ENCODE measurements at places on chromosomes 5 and 9.

- no peak for DNase-seq
These were observed 39.6 kb upstream of the TRIM32 start for GRCh38 chr9:116647515-116647809.

GRCh38 chr9:116212986-116213692, 59.5 kb downstream of the PAPPA start:
- no peak for DNase-seq

DNA sequence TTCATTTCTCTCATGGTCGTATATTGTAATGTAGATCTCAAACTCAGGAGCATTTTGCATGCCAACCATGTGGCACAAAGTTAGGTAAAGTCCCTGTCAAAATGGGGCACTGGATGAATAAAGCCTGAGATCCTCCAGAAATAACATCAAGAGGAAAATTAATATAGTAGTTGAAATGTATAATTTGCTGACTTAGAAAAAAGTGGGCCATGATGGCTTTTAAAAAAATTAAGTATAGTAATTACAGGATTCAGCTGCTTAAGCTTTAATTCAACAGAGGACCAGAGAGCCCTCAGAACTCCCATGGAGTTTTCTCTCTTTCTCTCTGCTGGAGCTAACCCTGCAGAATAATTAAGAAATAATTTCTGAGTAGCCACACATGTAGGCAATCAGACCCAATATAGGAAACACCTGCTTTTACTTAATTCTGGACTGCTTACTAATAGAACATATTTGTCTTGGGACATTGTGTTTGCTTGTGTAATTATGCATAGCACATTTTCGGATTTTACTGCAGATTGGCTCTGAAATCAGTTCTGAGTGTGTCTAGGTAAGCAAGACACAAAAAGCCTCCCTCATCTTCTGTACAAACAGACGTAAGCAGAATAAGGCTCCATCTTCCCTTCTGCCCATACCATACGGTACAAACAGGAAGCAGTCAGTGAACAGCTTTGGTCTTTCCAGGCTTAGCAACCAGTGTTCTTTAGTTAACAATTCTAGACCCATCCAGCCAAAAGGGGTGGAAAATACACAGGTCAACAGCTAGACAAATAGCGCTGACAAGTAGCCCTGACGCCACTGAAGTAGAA, 26.5 kb upstream of the PCSK1 start:
- no peak for DNase-seq

DNA sequence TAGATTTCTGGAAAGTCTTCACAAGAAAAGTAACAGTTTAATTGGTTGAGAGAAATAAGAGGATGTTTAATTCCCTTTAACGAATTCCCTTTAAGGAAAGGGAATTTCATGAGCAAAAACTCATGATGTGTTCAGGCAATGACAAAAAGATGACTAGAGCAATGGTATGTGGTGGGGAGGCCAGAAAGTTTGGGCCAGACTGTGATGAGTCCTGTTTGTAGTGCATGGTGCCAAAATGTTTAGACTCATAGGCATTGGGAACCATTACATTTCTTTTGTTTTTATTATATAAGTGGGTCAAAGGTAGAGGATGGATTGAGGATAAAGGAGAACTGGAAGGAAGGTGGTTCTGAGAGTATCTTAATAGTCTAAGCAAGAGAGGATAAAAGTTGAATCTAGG, 10.9 kb downstream of the CNTRL start:
- no peak for DNase-seq

DNA sequence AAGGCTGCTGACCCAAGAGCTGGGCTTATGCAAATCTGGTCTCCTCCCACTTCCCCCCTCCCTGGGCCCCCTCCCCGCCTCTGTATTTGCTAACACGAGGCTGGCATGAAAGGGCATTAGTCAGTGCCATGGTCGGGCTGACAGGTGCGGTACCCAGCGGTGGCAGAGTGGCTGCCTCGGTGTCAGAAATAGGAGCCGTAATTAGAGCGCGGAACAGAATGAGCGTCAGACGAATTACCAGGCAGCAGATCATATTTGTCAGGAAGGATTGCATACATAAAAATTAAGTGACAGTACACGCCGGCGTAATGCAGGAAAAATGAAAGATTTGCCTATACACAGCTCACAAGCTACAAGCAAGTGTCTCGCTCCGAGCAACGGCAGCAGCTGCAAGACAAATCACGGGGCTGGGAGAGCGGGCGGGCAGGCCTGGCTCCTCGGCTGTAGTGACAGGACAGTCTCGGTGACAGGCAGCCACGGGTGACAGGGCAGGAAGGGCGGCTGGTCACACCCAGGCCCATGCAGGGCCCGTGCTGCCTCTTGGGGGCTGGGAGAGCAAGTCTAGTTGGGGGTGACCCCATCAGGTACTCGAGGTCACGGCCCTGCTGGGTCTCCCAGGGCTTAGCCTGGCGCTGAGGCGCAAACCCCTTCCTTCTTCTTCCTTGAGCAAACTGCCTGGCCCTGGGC, 72.4 kb downstream of the NEK6 start:
- no peak for DNase-seq

DNA sequence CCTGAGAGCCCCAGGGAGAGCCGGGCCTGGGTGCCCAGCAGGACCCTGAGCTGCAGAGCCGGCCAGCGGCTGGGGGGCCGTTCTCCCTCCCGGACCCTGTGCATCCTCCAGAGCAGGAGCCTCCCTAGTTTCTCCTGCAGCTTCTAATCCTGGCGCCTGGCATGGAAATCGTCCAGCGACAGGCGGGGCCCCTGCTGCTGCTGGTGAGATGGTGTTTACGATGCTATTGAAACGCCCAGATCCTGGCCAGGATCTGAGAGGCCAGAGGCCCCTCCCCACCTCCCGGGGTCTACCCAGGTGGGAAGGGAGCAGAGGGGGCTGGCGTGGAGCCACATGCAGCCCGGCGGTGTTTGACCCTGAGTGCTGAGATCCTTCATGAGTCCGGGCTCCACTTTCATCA, 38.2 kb upstream of the CEP72 start:
- DNase-seq, result no peak

- no peak for DNase-seq
These were observed 152.6 kb upstream of the EGFLAM start for GRCh38 chr5:38105801-38106200.

DNA sequence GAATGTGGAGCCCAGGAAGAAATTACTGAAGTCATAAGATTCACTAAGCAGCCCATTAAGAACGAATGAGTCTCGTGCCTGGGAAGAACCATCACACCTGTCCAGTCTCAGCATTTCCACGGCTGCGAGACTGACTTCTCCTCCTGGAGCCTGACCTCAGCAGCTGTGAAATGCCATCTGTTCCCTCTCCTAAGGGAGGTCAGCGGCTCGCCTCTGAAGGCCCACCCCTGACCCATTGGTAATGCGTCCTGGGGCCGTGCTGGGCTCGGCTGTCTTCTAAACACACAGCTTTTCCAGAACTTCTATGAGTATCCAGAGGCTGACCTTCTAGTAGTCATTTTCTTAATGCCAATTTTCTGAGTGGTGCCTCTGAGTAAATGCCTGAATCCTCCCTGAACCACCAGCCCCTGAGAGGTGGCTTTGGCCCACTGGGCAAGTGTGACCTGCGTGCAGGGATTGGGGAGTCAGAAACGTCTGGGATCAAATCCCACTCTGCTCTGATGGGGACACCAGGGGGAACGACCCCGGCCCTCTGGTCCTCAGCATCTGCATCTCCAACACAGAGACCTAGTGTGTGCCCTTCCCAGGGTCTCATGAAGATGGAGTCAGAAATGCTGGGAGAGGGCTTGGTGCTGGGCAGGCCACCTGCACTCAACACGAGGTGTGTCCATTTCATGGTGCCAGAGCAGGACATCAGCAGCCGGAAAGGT, 5.7 kb downstream of the SLC6A3 start:
- no peak for DNase-seq

GRCh38 chr9:117284414-117284813, 130.4 kb downstream of the ASTN2 start:
- no peak for DNase-seq

DNA sequence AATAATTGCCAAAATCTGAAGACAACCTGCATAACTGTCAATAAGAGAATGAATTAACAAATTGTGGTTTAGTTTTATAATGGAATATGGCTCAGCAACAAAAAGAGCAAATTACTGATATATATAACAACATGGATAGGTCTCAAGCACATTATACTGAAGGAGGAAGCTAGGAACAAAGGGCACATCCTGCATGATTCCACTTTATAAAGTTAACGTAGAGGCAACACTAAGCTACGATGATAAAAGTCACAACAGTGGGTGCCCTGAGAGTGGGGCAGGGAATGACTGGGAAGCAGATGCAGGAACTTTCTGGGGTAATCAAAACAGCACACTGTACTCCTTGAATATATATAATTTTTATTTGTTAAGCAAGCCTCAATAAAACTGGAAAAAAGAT, 165.2 kb downstream of the RMI1 start:
- no peak for DNase-seq

GRCh38 chr5:140628711-140629110, 4.3 kb downstream of the CD14 start:
- DNase-seq, result no peak

GRCh38 chr5:77558266-77558665, 66.2 kb upstream of the WDR41 start:
- no peak for DNase-seq

DNA sequence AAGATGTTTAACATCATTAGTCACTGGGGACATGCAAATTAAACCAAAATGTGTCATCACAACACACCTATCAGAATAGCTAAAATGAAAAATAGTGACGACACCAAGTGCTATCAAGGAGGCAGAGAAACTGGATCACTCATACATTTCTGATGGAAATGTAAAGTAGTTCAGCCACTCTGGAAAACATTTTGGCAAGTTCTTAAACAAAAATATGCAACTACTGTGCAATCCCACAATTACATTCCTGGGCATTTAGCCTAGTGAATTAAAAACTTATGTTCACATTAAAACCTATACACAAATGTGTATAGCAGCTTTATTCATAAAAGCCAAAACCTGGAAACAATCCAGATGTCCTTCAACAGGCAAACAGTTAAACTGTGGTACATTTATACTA, 53.1 kb downstream of the SVEP1 start:
- DNase-seq, result no peak

DNA sequence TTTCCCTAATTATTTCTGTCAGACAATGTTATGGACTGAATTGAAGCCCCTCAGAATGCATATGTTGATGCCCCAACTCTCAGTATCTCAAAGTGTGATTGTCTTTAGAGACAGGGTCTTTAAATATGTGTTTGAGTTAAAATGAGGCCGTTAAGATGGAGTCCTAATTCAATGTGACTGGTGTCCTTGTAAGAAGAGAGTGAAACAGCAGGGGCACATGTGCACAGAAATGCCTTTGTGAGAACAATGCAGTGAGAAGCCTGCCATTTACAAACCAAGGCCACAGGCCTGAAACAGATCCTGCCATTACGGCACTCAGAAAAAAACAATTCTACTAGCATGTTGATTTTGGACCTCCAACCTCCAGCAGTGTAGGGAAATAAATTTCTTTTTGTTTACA, 483.0 kb upstream of the DMAC1 start:
- no peak for DNase-seq

- DNase-seq, result no peak
These were observed 717.0 kb downstream of the BRINP1 start for GRCh38 chr9:118652258-118652657.

DNA sequence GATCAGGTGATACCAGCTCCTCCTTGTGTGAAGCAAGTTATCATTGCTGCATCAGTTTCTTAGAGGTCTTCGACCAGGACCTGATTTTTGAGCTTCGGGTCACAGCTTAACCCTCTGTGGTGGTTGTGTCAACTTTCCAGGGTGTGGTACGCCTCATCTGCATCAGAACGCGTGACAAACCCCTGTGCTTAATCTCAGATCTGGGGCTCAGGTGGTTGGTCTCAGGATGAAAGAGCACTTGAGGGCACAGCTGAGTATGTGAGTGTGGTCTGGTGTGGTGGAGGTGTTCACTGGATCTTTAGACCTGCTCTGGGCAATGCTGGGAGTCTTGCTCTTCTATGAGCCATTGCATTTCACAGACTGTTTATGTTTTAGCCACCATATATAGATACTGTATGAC, 64.1 kb downstream of the OSTF1 start:
- DNase-seq, result peak; percentile 36

GRCh38 chr5:111755345-111755941, 1.6 kb downstream of the NREP start:
- no peak for DNase-seq

- DNase-seq, result no peak
These were observed 27.1 kb downstream of the RFX3 start for GRCh38 chr9:3498691-3499090.

DNA sequence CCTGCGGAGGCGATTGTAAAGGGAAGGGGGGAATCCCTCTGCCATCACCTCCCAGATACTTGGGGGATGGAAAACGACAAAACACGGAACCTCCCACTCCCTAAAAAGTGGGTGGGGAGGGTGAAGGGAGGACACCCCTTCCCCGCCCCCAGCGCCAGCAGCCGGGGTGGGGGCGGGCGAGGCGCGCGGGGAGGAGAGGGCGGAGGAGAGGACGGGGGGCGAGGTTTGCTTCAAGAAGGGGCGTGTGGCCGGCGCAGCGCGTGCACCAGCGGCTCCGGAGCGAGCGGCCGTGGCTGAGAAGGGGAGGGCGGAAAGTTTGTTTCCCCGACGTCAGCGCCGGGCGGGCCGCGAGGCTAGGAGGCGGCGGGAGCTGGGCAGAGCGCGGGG, at the start of gene PRRX2:
Gene PRRX2, plus strand, starts transcription at position 259 of the 387 bp plus-strand sequence. CDS start 221 bp downstream, outside the sequence.
- peak; percentile 13 for DNase-seq

GRCh38 chr5:88119535-88120125, 149.0 kb downstream of the TMEM161B start:
- DNase-seq, result no peak

DNA sequence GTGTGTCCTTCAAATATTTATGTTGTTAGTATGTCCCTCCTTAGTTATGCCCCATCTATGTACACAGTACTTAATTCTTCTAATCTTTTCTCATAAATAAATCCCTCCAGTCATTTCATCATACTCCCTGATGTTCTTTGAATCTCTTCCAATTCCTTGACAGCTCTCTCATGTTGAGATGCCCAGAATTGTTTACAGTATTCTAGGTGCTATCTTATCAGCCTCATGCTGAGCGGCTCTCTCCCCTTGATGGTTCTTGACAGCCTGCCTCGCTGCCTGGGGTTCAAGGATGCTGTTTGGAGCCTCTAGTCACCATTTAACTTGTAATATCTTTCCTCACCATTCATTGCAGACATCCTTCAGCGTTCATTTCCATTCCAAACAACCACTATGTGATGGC, 799.2 kb downstream of the BRINP1 start:
- no peak for DNase-seq

DNA sequence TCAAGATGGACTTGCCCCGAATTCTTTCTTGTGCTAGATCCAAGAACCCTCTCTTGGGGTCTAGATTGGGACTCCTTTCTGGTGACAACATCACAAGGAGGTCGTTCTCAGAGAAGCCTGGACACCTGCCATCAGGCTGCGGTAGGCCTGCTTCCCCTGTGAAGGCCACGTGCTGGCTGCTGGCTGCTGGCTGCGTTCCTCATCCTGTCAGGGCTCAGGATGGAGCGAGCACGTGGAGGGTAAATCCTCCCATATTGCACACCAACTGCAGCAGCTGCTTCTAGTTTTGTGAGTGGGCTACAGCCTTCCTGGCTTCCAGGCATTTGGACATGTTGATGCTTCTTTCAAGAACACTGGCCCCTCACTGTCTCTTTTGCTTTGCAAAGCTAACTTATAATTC, 95.6 kb downstream of the HSPA4 start:
- no peak for DNase-seq

- no peak for DNase-seq
These were observed 189.1 kb upstream of the PTGER4 start for GRCh38 chr5:40490464-40491111.

Measured in stimulated activated CD8-positive, alpha-beta memory T cell treated with anti-CD3 and anti-CD28 coated beads, Interleukin-4, amount 100 ng/mL, for 4 hours (primary cell).